ENCODE measurements at places on chromosomes 13 and 19.

GRCh38 chr13:33351319-33351718, 65.8 kb upstream of the STARD13 start:
- no peak for DNase-seq

- no peak for DNase-seq
These were observed 6.8 kb downstream of the F2RL3 start for GRCh38 chr19:16895467-16896145.

- no peak for DNase-seq
These were observed 63.7 kb upstream of the TMTC4 start for GRCh38 chr13:100738176-100738855.

GRCh38 chr19:1955171-1956121, 14.5 kb downstream of the CSNK1G2 start:
- no peak for DNase-seq

GRCh38 chr13:19056984-19057490, 124.6 kb downstream of the TUBA3C start:
- no peak for DNase-seq

- no peak for DNase-seq
These were observed 21.2 kb downstream of the PROZ start for GRCh38 chr13:113179374-113180230.

DNA sequence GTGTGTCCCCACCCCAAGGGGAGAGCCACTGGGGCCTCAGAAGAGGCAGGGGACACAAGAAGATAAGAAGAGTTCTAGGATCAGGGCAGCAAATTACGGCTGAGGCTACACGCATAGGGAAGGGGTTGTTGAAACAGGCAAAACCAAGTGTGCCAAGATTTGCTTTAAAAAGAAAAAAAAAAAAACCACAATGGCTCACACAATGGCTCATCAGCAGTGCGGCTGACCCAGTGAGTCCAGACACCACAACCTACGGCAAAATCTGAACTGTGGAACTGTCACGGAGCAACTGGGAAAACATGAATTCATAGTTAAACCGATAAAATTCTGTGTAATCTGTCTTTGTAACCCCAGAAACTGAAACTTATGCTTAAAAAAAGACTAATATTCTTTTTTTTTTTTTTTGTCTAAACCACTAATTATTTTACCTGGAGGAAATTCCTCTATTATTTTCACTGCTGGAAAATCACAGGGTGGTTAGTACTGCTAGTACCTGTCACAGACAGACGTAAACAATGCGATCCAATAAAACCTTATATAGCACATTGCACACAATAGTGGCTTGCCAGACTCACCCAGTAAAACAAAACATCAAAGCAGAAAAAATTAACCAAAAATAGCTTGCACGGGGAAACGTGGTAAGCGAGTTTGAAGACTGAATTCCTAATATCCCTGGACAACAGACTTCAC, 325.4 kb upstream of the TSHZ3 start:
- no peak for DNase-seq

GRCh38 chr13:108940121-108940520, 310.7 kb downstream of the MYO16 start:
- no peak for DNase-seq

DNA sequence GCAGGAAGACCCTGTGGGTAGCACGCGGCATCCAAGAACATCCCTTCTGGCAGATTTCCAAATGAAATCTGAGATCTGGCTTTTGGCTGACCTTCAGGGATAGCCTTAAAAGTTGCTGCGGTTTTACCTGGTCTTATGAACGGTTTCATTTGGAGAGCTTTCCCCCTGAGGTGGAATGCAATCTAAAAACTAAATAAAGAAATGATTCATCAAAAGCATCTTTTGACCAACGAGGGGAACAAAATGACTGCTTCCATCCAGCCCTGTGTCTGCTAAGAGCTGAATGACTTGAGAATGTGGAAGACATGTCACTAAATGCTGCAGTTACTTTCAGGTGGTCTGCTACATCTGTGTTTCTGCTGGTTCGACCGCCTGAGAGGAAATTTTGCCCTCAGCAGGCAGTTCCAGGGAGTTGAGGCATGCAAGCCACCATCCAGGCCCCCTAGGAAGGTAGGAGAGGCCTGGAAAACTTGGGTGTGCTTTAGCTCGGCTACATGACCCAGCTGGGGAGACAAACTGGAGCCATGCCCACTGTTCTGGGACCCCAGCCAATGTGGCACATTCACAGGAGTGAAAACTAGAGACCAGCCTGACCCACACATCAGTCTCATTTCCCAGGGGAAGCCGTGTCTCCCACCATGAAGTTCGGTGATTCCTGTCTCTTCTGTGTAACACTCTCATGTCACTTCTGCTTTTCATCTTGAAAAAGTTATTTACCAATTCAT, 175.1 kb upstream of the KL start:
- no peak for DNase-seq

- peak; percentile 32 for DNase-seq
These were observed 80.3 kb upstream of the FRY start for GRCh38 chr13:31951215-31951678.

DNA sequence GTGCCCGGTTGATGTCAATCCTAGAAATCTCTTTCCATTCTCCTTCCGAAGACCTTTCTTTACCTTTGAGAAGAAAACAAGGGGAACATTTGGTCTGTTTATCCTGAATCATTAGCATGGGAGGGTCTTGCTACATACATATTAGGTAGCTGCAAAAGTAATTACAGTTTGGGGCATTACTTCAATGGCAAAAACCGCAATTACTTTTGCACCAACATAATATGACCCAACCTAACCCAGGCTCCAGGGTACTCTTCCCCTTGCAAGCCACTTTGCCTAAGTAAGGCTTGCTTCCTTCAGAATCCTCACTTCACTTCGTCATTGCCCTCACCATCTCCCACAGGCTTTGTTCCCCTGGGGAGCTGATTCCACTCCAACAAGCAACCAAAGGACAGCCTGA, 662.7 kb downstream of the DIAPH3 start:
- DNase-seq, result no peak

DNA sequence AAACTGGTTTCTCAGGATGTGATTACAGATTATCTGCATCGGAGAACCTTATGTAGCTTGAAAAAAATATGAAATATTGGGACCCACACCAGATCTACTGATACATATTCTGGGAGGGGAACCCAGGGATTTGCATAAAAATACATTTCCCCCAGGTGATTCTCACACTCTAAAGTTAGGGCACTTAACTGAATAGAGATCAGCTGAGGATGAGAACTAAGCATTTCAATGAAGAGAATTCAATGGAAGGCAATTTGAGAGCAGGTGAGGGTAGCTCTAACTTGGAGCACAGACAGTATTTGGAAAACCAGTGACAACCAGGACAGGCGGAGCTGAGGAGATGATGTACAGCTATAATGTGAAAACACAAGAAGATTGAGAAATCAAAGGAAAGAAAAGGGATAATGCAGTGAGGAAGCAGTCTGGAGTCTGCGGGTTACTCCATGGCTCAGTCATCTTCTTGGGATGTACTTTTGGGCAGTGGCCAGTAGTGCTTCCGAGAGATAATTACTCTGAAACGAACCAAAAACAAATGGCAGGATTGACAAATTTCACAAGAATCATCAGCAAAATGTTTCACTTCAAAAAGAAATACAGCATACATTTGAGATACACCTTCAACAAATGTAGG, 6.1 kb upstream of the OXGR1 start:
- DNase-seq, result no peak

DNA sequence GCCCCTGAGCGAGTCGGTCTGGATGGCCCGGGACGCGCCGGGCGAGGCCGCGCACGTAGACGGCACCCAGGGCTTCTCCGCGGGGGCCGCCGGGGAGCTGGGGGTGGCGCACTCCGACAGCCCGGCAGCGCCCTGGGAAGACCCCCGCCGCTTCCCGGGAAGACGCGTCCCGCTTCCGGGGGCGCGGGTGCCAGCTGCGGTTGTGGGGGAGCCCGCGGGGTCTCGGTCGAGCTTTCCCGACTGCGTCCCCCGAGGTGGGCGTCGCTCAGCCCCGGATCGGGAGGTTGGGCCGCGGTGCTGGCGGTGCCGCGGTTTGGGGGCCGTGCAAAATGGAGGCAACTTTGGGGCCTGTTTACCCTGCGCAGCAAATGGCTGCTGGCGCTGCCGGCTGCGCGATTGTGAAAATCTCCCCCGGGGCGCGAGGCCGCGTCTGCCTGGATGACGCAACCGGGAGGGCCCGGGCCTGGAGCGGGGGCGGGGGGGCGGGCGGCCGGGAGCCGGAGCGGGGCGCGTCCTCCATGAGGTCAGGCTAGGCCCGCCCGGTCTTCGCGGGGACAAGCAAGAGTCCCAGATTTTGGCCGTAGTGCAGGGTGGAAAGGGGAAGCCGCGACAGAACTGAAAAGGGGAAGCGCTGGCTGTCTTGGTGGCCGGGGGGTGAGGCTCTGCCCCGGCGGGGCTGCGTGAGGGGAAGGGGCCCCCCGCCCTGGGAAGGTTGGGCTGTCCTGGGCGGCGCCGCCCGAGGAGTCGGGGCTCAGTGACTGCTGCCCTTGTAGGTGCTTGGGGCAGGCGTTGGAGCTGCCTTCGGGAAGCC, 11.3 kb downstream of the PEAK3 start:
- peak; percentile 80 for DNase-seq

Data from memory B cell (primary cell).